ENCODE measurements at places on chromosomes 3 and 15.

DNA sequence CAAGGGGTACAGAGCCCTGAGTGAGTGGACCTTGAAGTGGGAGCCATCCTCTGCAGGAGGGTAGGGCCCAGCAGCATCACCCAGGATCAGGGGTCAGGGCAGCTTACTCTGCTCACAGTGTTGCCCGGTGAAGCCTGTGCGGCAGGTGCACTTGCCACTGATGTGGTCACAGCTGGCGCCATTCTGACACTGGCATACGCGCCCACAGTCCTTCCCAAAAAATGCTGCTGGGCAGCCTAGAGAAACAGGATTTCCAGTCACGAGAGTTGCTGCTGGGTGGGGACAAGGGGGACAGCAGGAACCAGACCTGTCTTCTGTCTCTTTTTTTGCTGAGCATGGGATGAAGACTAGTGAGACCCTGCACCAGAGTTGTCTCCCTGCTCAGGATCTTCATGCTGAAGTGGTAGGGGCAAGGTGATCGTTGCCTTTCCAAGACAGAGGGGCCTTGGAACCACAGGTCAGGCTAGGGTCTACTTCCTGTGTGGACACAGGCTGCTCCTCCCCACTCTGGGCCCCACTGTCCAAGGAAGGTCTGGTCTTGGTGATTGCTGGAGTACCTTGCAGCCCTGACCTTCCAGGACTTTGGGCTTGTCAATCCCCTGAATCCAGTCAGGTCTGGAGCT is 46.9 kb downstream of the RAB11A start:
- DNase-seq: no peak

GRCh38 chr3:115666081-115666480 is 42.8 kb downstream of the GAP43 start:
- no peak for DNase-seq

- DNase-seq: no peak
These were observed 20.9 kb upstream of the CEMIP start for GRCh38 chr15:80758130-80758745.

DNA sequence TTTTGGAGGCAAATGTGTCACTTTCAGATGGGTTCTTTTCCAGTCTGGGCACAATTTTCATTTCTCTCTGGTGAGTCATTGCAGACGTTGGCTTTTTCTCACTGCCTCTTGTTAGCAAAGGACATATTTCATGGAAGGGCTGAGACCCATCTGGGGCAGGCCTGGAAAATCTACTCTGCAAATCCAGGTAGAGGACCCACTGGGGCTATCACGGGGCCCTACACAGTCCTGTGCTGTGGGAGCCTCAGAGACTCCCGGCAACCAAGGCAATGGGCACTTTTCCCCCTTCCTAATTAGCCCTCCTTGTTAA is 58.0 kb downstream of the HRH1 start:
- no peak for DNase-seq

DNA sequence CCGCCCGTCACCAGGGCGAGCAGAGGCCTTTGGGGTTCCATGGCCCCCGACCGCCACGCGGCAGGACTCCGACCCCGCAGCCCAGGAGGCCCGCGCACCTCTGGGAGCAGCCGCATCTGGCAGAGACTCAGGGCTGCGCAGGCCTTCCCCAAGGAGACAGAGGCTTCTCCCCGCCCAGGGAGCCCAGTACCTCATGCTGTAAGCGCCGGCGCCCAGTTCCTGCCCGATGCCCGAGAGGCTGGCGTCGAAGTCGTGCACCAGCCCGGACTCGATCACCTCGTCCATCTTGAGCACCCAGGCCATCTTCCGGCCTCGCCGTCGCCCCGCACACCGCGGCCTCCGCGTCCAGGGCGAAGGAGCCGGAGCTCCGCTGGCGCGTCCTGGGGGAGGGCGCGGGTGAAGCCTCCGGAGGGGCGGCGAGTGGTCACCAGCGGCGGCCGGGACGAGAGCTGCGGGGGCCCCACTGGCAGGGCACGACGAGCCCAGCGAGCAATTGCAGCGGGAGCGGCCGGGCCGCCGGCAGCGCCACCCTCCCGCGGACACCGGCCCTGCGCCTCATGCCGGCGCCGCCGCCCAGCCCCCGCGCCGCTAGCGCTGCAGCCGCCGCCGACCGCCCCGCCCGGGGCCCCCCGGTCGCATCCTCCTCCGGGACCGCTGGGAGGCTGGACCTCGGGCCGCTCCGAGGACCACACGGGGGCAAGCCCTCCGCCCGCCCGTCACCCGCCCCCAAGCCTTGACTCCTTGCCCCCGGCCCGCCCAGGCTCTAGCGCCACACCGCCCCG is 468 bp downstream of the UBP1 start:
- DNase-seq: peak; percentile 25

GRCh38 chr15:39468331-39468730 is 112.5 kb upstream of the THBS1 start:
- no peak for DNase-seq

GRCh38 chr15:50190166-50190570 is 8.2 kb downstream of the SLC27A2 start:
- DNase-seq: no peak

Measured in NCI-H2081 (cell line).